Central memory CD8-positive, alpha-beta T cell (primary cell): ENCODE measurements at places on chromosomes 1 and 21.

DNA sequence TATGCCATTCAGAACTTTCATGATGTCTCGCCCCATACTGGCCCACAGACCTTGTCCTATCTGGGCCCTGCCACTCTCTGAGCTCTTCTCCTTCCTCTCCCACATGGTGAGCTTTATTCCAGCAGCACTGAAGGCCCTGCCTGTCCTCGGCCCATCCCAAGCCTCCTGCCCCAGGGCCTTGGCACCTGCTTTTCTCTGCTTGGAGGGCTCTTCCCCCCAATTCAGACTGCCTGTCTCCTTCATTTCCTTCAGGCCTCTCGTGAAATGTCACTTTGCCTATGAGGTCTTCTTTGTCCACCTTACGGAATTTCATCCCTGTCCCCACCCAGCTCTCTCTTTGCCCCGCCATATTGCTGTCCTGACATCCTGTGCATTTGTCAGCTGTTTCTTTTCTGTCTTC is 191.7 kb upstream of the POU3F1 start:
- DNase-seq: no peak

DNA sequence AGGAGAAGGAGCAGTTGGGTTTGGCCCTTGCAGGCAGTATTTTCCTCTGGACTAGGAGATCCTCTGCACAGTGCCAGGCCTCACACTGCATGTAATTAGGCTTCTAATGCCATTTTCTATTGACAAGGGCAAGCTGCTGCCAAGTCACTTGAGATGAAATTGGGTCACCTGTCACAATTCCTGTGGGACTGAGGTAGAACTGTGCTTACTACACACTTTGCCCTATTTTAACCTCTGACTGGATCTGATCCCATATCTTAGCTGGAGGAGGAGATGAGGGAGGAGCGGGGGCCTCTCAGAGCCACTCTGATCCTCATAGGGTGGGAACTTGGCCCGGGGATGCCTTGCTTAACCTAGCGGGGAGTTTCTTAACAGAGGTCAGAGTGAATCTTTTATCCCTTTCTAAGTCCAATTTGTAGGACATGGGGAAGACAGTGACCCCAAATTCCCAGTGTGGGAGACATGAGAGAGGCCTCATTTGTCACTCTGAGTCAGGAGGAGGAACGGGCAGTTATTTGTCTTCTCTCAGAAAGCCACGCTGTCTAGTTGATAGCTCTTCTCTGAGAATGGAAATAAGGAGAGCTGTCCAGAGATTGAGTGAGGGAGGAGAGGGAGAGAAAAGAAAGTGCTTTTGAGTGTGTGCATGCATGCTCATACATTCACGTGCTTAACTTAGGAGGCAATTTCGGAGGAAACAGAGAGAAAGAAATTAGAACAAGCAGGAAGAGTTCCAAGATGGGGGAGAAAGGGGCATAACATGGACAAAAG is 121.3 kb downstream of the CACNA1E start:
- DNase-seq: no peak

DNA sequence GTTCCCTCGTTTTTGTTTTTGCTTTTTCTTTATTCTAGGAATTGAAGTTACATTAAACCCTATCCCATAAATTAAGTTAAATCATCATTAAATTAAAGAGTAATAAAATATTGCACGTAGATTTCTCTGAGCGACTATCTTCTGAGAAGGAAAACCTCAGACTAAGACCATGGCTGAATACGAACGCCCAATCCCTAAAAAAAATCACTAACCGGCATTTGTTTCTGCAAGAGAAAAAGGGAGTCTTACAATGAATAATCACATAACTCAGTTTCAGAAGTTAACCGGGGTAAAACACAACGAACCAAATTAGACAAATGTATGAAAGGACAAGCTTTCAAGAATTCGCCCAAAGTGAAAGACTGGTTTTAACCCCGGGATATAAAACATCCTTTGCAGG is 1.3 kb downstream of the PIK3R3 start:
- no peak for DNase-seq

GRCh38 chr1:201267481-201268229 is 15.7 kb upstream of the PKP1 start:
- DNase-seq: no peak

- no peak for DNase-seq
Measured at GRCh38 chr1:246450611-246451251, 56.3 kb downstream of the SMYD3 start.

DNA sequence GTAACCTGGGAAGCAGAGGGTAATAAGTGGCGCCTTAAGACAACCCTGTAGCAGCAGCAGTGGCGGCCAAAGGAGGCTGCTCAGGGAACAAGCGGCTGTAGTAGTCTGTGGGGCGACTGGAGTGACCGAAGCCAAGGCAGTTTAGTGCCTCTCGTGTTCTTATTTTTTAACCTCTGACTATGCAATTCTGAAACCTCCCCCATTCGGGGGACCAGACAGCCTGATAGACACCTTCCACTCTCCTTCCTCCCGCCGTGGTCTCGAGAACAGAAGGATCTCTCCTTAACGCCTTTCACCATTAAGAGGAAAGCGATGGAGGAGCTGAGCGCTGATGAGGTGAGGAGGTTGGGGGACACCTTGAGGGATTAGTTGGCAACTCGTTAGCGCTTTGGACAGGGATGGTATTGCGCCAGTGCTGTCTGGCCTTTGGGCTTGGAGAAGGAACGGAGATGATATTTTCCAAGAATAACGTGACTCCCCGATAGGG is 644 bp downstream of the UBE4B start:
- no peak for DNase-seq

DNA sequence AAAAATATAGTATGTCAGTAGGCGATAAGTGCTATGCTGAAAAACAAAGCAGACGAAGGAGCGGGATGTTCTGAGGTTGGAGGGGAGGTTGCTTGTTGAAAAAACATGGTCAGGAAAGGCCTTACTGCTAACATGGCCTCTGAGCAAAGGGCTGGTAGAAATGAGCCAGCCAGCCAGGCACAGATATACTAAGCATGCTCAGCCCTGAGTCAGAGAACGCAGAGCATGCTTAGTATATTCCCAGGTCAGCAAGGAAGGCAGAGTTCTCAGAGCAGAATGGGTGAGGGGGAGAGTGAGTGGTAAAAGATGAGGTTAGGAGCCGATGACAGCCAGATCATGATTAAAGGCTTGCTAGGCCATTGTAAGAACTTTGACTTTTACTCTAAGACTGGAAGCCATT is 36.7 kb downstream of the ZBTB40 start:
- no peak for DNase-seq

DNA sequence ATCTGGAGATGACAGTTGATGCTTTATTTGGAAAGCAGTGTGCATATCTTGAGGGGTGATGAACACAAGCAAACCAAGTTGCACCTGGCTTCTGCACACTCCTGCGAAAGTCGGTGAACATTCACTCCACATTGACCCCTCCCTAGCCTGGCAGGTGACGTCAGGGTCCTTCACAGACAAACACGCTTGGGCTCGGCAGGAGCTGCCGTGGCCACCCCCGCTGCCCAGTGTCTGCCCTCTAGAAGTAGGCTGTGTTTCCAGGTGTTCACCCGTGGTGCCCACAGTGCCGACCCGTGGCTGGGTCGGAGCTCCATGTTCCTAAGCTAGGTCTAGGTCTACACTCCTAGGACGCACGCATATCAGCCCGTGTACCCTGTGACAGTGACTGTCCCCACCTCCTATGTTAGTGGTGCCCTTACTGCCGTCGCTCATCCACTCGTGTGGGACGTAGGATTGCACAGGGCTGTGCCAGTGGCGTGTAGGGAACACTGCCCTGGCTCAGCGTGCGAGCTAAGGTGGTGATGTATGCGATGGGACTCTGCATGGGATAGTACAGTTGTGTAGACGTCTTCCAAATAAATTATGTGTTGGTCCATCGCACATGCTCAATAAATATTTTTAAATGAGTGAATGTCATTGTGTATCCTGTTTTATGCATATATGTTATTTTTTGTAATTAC is 29.0 kb downstream of the PRMT2 start:
- DNase-seq: no peak

- DNase-seq: peak; percentile 54
Measured at GRCh38 chr1:110339407-110340206, 430 bp downstream of the RBM15 start.

DNA sequence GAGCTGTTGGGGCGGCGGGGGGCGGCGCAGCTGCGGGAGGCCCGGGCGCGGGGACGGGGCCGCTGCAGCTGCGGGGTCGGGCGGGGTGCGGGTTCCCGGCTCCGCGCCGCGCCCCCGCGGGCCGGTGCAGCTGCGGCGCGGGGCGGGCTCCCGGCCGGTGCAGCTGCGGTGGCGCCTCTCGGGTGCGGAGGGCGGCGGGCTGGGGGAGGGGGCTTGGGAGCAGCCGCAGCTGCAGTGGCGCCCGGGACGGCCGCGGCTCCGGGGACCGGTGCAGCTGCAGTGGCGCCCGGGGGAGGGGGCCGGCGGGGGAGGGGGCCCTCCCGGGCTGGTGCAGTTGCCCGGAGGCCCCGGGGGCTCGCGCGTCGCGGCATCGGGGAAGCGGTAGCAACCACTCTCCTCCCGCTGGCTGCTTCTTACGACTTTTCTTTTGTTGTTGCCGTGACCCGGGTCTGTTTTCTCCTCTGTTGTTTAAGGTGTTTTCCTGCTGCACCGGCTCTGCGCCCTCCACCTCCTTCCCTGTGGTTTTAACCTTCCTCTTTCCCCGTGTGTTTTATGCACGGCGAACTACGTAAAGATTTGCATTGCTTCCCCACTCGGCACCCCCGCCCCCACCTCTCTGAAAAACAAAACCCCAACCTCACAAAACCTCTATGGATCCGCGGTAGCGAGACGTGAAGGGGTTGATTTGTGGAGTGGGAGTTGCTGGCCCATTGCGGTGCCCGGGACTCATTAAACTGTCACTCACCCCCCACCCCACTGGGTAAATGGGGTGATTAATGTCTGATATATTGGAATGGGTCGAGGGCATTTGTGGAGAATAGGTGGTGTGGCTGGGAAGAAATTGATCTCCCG is 1.7 kb upstream of the ZBTB18 start:
- peak; percentile 36 for DNase-seq

DNA sequence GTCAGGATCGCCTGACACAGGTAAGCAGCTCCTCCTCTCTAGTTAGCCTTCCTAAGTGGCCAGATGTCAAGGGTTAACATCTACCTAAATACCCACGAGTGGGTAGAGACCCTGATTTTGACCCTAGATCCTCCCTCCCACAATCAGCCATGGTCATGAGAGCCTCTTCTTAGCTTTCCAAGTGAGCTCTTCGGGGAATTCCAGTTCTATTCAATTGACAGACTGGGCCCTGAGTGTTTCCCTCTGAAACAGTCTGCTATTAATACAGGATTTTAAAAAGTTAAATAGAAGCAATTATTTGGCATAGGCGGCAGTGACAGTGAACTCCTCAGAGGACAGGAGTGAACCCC is 28.1 kb downstream of the C2CD2 start:
- no peak for DNase-seq
